ENCODE measurements at places on chromosomes 16 and 17.
A peak's percentile ranks its signal among the peaks of the same experiment; 100 is the strongest.

- no peak for DNase-seq
Observed at GRCh38 chr17:82687375-82687861, 11.1 kb downstream of the RAB40B start.

DNA sequence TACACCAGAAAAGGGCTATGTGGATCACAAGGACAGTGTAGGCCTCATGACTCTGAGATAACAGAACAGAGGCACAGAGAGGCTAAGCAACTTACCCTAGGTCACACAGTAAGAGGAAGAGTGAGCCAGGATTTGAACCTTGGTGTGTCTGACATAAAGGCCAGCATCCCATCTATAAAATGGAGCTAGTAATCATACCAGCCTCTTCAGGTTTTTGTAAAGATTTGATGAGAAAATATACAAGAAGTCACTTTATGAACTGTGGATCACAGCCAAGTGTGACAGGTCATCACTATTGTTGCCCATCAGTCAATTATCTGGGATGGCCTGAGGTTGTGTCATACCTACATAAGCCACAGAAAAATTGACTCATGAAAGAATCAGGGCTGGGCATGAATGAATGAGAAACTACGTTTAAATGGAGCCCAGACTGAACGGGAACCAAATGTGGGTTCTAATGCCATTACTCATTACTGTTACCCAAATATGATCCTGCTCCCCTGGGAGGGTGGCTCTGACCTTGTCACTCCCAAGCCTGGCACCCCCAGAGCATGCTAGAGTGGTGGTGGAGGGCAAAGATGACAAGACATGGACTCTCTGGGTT lies 21.0 kb downstream of the FBXO39 start:
- DNase-seq = no peak

DNA sequence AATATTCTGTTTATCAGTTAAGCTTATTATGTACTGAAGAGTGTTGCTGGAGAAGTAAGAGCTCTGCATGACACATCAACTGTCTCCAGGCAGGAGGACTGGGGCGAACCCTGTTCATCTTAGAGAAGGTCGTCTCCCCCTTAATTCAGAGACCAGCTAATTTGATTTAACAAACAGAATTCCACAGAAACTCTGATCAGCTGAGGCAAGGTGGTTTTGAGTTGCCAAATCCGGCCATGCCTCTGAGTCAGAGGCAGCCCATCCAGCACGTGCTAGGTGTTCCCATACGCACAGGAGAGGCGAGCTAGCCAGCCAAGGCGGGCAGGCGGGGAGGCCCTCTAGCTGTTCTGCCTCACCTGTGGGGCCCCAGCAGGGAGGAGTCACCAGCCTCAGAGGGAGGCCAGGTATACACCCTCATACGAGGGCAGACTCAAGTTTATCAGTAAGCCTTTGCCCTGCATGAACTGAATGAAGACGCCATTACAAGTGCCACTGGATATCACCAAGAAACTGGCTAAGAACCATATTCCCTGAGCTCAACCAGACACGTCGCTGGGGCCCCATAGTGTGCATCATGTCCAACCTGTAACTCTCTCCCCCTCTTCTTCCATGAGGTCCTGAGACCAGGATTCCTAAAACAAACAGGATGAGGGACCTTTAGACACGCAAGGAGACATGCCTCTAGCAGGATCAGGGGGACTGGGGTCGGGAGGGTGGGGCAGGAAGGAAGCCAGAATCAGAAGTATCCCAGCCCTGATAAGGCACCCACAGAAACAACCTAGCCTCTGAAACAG lies 25.7 kb downstream of the STAT5A start:
- no peak for DNase-seq

DNA sequence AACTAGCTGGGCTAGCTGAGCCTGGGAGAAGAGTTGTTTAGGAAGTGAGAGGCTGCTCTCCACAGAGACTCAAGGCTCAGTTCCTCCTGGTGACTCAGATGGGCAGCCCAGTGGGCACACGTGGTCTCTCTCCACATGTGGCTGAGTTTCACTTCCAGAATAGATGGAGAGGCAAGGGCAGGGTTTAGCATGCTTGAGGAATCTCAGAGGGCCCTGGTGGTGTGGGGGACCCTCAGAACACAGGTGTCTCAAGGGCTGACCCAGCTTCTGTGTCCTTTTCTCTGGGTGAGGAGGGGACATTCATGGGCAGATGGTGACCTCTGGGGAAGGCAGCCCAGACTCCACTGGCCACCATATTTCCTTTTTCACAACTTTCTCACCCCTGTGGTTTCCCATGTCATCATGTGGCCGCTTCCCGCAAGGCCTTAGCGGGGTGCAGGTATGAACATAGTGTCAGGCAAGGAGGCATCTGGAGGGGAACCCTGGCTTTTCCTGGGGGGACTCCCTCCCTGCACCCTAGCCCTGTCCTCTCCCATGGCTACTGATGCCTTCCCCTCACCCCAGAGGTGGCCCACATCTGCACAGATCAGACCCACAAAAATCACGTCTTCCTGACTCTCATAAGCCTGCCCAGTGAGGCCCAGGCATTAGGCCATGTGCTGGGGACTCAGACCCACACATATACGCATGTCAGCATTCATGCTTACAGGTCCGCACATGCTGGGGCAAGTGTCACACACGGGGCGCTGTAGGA lies 3.3 kb downstream of the GRN start:
- no peak for DNase-seq

GRCh38 chr16:58485184-58485887 lies 14.6 kb upstream of the NDRG4 start:
- DNase-seq = no peak

GRCh38 chr17:37683454-37683984 lies 40.3 kb upstream of the DDX52 start:
- no peak for DNase-seq

DNA sequence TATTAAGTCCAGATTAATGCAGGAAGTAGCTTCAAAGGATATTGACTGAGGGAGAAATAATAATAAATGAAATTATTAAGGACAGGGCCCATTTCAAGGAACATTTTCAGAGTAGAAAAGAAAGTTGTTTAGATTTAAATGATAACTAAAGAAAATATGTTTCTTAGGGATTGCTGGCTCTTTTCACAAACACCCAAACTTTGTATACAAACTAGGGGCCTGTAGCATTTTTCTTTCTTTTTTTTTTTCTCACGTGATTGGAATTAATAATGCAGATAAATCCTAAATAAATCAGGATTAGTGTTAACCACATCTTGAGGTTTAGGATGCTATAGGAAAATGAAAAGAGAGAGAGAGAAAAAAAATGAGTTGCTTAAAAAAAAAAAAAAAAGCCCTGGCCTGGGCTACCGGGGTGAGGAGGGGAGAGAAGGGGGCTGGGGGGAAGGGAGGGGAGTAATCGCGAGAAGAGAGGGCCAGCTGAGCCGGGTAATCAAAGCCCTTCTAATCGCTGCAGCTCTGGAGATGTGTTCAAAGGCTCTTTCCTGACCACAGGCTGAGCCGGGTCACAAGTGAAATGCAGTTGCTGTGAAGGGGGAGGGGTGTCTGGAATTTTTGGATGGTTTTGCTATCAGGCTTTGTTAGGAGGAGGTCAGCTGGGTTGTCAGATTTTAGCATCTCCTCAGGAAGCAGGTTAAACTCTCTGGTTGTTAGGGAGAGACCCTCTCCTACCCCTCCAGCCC lies 104.6 kb upstream of the ZFHX3 start:
- DNase-seq = no peak

DNA sequence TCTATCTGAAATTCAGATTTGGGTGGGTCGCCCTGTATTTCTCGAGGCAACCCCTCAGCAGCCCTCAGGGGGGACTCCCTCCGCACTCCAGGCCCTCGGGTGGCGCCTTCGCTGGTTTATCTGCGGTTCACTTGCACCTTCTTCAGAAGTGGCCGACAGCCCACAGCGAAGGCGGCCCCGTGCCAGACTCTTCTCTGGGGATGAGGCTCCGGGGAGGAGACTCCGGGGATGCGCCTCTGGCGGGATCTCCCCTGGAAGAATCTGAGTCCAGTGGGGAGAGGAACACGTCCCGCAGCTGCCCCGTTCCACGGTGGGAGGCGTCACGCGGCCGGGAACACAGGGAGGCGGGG lies 63.9 kb upstream of the DNAJA2 start:
- DNase-seq = peak; percentile 24

DNA sequence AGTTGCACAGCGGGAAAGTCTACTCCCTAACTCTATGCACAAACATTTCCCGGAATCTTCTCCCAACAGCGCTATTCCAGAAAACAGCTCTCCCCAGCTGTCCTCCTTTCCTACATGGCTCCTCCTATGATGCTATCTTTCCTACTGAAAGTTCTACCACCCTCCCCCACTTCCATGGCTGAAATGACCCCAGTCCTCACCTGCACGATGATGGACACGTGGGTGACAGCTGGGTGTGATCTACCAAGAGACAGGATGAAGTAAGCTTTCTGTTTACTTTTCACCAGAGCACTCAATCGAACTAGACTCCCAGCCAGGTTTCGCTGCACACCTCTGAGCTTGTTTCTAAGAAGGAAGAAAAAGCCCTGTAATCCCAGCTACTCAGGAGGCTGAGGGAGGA lies 10.7 kb downstream of the CTC1 start:
- DNase-seq = no peak

- no peak for DNase-seq
Observed at GRCh38 chr17:28950752-28951427, 428 bp downstream of the PHF12 start.

GRCh38 chr17:73325527-73325842 lies 13.7 kb upstream of the CDC42EP4 start:
- DNase-seq = no peak

DNA sequence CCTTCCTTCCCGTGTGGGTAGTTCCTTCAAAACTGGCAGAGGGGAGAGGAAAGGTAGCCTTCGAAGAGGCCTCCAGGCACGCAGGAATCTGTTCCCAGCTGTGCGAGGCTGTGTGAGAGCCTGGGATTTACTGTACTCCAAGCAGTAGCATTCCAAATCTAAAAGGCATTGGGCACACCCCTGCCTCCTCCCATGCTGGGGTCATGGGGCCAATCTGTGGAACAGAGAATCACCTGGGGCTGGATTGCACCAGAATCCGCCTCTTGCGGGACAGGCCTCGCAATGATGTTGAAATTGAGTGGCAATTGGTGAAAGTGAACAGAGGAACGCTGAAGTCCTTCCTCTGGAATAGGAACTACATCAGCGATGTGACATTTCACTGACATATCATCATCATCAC lies 72.5 kb upstream of the IRX3 start:
- no peak for DNase-seq

GRCh38 chr17:40953881-40954280 lies 12.9 kb downstream of the KRT39 start:
- DNase-seq = no peak

DNA sequence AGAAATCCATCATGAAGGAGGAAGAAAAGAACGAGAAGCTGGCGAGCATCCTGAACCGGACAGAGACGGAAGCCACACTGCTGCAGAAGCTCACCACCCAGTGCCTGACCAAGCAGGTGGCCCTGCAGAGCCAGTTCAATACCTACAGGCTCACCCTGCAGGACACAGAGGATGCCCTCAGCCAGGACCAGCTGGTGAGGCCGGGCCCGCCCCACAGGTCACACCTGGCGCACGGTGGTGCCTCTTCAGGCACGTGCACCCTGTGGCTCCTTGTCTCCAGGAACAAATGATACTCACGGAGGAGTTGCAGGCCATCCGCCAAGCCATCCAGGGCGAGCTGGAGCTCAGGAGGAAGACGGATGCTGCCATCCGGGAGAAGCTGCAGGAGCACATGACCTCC lies 19.8 kb upstream of the GAA start:
- no peak for DNase-seq

- no peak for DNase-seq
Observed at GRCh38 chr17:42684929-42685556, 2.7 kb downstream of the CNTNAP1 start.

- DNase-seq = no peak
Observed at GRCh38 chr17:66537502-66537901, 235.1 kb downstream of the PRKCA start.

DNA sequence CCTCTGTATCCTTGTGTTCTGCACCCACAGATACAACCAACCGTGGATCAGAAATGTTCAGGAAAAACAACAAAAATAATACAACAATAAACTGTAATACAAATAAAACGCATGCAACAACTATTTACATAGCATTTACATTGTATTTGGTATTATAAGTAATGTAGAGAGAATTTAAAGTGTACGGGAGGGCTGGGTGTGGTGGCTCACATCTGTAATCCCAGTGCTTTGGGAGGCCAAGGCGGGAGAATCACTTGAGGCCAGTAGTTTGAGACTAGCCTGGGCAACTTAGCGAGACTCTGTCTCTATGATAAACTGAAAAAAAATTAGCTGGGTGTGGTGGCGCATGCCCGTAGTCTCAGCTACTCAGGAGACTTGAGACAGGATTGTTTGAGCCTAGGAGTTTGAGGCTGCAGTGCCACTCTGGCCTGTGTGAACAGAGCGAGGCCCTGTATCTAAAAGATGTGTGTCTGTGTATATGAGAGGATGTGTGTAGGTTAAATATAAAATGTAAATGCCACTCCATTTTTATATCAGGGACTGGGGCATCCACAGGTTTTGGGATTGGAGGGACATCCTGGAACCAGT lies 13.3 kb downstream of the SEC14L1 start:
- DNase-seq = no peak

DNA sequence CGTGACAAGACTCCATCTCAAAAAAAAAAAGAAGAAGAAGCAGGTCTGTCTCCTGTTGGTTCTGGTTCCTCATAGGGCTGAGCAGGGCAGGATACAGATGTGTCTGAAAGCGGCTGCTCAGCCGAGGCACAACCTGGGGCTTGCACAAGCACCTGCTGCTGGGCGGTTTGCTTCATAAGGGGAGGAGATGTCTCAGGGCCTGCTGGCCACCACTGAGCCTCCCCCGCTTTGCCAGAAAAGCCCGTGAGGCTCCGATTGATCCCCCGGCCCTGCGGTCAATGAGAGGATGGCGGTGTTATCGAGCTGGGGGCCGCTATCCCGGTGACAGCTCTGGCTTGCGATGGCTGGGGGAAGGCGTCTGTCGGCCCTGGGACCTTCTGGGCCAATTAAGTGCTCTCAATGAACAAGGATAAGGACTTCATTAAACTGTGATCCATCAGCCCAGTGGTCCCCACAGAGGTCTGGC lies 162.0 kb downstream of the SDK2 start:
- DNase-seq = no peak

DNA sequence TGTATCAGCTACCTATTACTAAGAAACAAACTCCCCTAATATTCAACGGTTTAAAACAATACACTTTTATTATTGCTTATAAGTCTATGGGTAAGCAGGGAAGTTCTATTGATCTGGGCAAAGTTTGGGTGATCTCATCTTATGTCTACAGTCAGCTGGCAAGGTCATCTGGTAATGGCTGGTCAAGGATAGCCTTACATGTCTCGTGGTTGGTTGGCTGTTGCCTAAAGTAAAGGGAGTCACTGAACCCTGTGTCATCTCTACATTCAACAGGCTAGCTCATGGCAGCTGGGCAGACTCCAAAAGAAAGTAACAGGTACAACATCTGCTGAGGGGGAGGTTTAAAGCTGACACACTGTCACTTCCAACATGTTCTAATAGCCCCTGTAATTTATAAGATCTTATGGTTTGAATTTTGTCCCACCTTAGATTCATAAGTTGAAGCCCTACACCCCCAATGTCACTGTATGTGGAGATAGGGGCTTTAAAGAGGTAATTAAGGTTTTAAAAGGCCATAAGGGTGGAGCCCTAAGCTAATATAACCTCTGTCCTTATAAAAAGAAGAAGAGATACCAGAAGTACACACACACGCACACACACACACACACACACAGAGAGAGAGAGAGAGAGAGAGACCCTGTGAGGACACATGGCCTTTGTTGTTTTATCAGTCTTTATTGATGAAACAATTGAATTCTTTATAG lies 419.1 kb downstream of the NPIPA8 start:
- no peak for DNase-seq

Data from omental fat pad (tissue), 4 donors.